Stimulated activated CD4-positive, alpha-beta T cell treated with anti-CD3 and anti-CD28 coated beads, TNF-alpha, amount 100 ng/mL, for 1 hour (primary cell): ENCODE measurements at places on chromosomes 3 and 15.

GRCh38 chr3:47581835-47582234 is 3.2 kb upstream of the CSPG5 start:
- no peak for DNase-seq

DNA sequence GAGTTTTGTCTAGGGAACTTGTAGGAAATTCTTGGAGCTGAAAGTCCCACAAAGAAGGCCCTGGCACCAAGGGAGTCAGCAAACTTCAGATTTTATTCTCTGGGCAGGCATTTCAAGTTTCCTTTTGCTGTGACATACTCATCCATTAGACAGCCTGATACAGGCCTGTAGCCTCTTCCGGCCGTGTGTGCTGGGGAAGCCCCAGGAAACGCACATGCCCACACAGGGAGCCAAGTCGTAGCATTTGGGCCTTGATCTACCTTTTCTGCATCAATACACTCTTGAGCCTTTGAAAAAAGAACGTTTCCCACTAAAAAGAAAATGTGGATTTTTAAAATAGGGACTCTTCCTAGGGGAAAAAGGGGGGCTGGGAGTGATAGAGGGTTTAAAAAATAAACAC is 15.0 kb downstream of the TIGIT start:
- peak; percentile 25 for DNase-seq

DNA sequence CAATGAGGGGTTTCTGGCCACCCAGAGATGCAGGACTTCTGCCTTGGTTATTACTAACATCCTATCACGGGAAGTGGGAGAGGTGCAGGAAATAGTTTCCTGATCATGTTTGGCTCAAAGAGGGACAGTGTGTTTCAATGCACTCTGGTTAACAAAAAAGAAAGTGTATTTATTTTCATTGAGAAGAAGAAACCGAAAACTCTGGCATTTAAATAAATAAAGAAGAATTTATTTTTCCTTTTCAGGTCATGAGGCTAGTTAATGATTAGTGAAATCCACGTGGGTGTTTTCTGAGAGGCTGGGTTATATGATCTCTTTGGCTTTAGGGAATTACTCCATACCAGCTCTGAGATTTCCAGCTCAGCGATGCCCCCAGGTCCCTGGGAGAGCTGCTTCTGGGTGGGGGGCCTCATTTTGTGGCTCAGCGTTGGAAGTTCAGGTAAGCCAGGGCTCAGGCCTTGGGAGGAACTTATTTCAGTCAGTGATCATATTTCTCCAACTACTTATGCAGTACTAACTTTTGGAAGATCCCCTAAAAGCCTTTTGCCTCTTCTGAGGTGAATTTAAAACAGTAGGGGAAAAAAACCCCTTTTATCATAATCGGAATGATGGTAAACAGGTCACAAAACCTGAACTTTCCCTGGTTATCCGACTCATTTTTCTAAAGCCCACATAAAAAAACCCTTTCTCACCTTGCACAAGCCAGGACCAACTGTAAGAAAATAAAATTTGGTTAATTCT is at the start of gene PLA1A:
Gene PLA1A (plus strand): TSS at position 338 of the 741 bp plus-strand sequence. CDS start 29 bp downstream, at position 367.
- DNase-seq: no peak

- DNase-seq: no peak
Measured at GRCh38 chr3:126463521-126463920, 12.2 kb downstream of the ZXDC start.

GRCh38 chr3:183895296-183895695 is 10.6 kb upstream of the PARL start:
- DNase-seq: no peak

DNA sequence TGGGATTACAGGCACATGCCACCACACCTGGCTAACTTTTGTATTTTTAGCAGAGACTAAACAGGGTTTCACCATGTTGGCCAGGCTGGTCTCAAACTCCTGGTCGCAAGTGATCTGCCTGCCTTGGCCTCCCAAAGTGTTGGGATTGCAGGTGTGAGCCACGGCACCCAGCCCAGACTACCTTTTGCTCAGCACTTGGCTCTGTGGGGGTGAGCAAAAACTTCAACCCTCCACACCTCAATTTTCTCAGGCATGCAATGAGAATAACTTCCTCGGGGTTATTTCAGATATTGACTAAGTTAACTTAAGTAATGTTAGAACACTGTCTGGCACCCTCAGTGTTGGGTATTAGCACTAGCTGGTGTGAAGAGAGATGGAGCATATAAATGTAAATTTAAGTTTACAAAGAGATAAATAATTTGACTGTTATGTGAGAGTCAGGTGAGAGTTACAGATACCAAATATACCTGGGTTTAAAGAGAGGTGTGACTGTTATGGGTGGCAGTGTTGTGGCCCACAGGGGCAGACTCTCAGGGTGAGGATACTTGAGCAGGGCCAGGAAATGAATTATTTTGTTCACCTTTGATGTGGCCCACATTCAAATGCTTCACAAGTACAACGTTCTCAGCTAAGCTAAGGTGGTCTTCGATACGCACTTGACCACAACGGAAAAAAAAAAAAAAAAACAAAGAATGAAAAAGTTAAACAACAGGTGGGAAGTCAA is 29.0 kb downstream of the CPOX start:
- no peak for DNase-seq

DNA sequence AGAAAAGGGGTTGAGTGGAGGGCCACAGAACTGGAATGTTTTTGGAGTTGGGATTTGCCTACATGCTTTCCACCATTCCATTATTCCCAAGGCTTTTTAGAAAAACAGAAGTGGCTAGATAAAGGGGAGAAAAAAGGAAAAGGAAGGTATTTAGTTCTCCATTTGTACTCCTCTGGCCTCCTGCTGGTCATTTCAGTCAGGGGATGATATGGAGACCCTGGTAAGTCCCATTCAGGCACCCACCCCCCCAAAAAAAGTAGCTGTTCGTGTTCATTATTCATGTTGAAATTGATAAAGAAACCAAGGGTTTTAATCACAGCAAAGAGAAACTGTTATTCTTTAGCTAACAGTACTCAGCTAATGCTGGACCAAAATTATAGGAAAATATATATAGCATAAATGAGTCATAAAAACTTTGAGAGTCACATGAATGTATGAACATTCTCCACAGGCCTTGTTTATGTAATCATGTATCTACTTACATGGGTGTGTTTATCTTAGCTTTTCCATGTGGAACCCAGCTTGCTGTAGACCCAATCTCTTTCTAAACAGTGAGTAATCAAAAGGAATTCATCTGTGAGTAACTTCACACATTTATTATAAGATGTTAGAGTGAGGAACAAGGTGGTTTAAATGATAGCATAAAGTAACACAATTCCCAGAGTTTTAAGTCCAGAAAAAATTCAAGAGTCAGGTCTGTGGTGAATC is 167.2 kb downstream of the KCNMB2 start:
- DNase-seq: no peak

DNA sequence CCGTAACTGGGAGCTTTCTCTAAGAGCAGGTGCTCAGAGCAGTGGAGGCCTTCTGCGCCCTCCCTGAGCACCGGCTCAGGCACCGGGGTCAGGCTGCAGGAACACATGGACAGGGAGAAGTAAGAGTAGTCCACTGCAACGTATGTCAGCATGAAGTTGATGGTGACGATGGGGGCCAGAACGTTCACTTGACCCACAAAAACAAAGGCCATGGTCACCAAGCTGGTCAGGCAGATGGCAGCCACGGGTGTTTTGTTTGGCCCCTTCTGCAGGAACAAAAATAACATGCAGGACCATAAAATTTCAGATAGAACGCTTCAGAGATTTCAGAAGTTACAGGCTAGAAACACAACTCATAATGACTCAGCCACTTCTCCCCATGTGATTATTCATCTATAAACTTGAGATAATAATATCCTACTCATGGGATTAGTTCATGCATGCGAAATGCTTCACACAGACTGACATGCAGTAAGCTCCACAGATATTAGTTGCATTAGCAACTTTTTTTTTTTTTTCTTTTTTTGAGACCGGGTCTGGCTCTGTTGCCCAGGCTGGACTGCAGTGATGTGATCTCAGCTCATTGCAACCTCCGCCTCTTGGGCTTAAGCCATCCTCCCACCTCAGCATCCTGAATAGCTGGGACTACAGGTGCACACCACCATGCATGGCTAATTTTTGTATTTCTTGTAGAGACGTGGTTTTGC is 52.2 kb upstream of the HEG1 start:
- DNase-seq: no peak

DNA sequence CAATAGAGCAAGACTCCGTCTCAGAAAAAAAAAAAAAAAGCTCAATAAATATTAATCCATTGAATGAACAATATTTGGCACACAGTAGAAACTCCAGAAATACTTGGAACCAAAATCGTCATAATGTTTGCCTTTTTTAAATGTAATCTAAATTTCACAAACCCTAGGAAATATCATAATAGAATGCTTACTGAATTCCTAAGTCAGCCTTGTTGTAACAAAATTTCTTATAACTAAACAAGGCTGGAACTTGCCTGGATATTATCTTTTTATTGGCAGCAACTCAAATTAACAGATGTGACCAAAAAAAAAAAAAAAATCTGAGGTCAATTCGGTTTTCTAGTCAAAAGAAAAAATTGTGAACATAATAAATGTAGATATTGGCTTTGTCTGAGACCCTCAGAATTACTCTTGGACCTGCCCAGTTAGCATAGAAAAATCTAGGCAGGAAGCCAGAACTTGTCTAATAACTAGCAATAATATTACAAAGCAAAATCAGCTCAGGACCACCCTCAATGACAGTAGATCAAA is 33.3 kb downstream of the GABPB1 start:
- no peak for DNase-seq

- DNase-seq: no peak
Measured at GRCh38 chr15:46450810-46451182, 816.0 kb downstream of the SQOR start.

- DNase-seq: no peak
Measured at GRCh38 chr15:71422530-71423259, 307.4 kb downstream of the THSD4 start.

DNA sequence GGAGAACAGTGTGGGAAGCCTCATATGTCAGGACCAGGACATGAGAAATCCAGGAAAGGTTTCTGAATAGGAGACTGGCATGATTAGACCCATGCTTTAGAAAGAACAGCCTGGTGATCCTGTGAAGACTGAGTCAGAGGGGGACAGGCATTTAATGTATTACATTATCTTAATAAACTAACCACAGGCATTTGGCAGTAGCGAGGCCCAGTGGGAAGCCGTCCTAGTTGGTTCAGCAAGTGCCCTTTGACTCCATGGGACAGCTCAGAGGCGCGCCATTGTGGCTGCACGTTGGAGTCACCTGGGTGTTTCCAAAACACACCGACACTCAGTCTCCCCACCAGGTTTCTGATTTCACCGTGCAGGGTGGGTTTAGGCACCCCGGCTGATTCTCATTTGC is 90.5 kb upstream of the DGKG start:
- no peak for DNase-seq

GRCh38 chr3:61570813-61571212 is 9.4 kb downstream of the PTPRG start:
- DNase-seq: no peak

DNA sequence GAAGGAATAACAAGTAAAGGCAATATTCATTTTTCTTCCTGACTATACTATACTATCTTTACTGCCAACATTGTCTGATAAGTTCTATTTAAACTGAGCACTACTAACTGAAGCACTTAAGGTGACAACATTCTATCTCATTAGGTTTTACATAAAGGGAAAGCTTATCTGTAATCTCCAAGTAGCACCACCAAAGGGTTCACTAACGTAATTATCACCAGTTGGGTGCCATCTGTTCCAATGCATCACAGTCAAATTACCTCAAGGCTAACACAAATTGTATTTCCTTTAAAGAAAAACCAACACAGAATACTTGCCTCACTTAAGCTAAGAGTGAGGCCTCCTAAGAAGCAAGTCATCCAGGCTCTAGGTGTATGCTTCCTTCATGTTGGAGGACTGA is 453.8 kb downstream of the RAP2B start:
- DNase-seq: no peak

- DNase-seq: no peak
Measured at GRCh38 chr3:183460081-183461055, 31.9 kb upstream of the MCF2L2 start.

GRCh38 chr15:45384700-45385099 is 6.4 kb upstream of the GATM start:
- no peak for DNase-seq

- DNase-seq: no peak
Measured at GRCh38 chr3:4809922-4810321, 169.3 kb upstream of the BHLHE40 start.

DNA sequence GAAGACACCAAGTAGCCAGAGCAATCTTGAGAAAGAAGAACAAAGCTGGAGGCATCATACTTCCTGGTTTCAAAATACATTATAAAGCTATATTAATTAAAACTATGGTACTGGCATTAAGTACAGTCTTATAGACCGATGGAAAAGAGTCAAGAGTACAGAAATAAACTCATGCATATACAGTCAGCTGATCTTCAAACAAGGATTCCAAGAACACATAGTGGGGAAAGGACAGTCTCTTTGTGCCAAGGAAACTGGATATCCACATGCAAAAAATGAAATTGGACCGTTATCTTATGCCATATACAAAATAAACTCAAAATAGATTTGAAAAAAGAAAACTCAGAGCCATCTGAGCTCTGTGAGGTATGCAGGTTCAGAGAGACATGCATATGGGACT is 57.4 kb downstream of the SERP1 start:
- DNase-seq: no peak

DNA sequence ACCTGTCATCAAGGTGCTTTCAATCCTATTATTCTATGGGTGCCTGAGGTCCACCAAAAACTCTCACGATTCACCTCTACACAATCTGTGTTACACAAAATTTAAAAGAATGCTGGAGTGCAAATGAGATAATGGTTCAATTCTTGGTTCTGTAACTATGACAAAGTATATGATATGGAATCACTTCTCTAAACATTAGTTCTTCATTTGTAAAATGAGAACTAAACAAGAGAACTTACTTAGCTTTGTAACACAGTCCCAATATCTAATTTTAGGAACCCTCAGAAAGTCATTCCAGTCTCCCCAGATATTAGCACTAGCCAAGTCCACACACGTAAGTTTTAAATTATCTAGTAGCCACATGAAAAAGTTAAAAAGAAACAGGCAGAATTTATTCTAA is 111.5 kb downstream of the TBL1XR1 start:
- no peak for DNase-seq

DNA sequence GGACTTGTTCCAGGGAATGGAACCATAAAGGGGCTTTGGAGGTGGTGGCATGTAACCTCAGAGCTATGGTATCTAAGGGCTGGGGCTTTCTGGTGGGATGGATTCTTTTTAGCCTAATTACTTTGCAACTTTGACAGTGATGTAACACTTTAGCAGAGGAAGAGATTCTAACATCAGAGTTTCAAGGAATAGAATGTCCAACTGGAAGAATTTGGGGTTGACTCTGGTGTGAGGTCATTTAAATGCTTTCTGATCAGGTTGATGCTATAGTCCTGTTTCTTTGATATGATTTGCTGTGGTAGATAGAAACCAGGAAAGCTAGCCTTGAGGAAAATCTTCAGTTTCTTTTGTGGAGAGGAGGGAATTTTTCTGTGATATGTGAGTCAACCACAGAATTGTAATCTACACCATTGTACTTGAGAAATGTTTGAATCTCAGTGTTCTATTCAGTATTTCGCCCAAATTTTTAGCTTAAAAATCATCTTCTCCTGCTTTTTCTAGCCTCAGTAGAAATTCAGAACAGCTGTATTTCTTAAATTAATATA is 40.0 kb downstream of the ATP2C1 start:
- DNase-seq: no peak
